ENCODE measurements at places on chromosomes 13 and 19.
A peak's percentile ranks its signal among the peaks of the same experiment; 100 is the strongest.

DNA sequence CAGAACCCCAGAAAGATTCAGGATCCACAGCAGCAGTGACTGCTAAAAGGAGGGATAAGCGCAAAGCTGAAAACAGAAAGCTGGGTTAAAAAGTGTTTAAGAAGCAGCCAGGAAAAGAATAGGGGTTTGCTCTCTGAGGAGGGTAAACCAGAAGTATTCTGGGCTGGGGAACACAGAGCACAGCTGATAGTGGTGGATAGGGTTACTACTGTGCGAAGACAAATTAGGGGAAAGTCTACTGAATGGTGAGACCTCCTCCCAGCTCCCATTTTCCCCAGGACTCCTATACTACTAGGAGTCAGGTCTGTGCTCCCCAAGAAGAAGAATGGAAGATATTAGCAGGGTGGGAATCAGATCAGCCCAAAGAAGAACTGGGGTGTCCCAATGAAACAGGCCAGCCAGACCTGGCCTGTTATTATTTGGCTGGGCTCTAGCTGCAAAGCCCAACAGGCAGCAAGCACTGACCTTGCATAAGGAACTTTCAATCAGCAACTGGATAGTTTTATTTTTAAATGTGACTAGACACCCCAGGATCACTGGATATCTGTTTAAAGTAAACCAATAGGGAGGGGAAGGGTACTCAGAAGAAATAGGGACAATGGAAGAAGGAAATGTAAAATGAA lies 43.5 kb upstream of the SERTM1 start:
- H3K27me3 ChIP-seq, result no peaks in the 10 kb centered on the region
- no peak overlapping the region for H3K4me3 ChIP-seq
- no peaks in the 10 kb centered on the region for H3K4me1 ChIP-seq
- no peak overlapping the region for H3K27ac ChIP-seq

DNA sequence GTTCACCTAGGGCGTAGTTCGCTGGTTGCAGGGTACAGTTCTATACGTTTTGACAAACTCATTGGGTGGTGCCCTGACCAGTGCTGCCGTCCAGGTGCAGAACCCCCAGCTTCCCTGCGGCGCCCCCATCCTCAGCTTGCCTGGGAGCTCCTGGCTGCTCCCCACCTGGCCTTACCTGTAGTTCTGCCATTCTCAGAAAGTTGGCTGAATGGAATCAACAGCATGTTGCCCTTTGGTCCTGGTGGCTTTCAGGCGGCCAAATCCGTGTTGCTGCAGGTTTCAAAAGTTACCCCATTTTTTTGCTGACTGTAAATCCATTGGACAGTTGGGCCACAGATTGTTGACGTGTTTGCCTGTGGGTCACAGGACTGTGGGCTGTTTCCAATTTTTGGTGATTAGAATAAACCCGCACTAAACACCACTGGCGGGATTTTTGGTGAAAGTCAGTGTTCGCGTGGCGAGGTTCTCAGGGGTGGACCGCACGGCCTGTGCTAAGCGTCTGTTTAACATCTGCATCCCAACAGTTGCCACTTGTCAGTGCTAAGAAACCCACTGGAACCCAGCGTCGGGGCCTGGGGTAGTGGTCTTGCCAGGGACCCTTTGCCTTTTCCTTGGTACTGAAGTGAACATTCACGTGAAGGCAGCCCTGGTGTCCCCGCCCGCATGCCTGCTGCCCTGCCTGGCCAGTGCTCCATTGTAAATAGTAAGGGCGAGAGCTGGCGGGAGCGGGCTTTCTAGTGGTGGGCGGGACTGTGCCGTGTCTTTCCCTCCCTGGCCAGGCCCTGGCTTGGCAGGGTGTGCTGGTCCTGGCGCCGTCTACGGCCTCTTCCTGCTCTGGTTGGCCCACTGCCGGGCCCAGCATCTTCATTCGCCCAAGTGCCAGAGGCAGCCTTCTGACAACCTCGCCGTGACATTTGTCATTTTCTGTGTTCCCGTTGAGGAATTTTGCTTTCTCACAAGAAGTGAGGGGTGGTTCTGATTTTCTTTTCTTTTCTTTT lies 3.3 kb downstream of the DOT1L start:
- H3K27ac ChIP-seq, result peak overlapping the region; percentile 89
- H3K4me1 ChIP-seq, result peaks cover 55% of the 10 kb centered on the region
- no peaks in the 10 kb centered on the region for H3K36me3 ChIP-seq
- no peaks in the 10 kb centered on the region for H3K27me3 ChIP-seq
- no peak overlapping the region for H3K4me3 ChIP-seq
- DNase-seq, result peak; percentile 93

DNA sequence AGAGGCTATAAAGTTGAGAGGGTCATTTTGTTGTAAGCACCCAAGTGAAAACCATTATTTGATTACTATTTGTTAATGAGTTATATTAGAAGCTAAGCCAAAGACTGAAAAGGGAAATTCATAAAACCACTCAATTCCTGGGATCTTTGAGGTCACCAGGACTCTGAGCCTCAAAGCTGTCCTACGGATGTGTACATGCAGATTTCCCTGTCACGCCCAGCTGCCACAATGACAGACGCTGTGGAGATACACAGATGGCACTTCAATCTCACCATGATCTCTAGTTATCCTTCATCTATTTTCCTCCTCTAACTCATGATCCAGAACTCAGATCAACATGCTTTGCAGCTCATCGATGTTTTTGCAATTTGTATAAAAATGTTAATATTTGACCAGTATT lies 403.5 kb upstream of the MIR17HG start:
- no peaks in the 10 kb centered on the region for H3K36me3 ChIP-seq
- no peak for DNase-seq

- H3K4me1 ChIP-seq, result no peaks in the 10 kb centered on the region
- H3K36me3 ChIP-seq, result no peaks in the 10 kb centered on the region
- H3K27ac ChIP-seq, result no peak overlapping the region
These were observed 30.3 kb downstream of the ZNF763 start for GRCh38 chr19:11995174-11995573.
